ENCODE measurements at places on chromosomes 5 and 9.

- no peak for DNase-seq
Measured at GRCh38 chr5:36703245-36703860, 96.9 kb downstream of the SLC1A3 start.

DNA sequence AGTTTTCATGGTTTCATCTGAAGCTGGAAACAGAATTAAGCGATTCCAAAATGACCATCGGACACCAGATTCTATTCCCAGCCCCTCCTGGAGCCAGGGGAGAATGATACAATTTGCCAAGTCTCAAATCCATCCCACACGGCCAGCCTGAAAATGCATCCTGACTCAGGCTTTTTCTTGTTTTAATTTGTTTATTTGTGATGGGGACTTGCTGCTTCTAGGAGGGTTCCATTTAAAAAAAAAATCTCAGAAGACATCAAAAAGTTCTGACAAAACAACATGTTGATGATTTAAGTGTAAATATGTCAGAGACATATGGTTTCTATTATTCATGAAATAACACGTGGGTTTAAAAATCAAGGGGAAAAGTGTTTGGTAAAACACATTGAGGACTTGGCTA lies 173.2 kb downstream of the GAS1 start:
- DNase-seq: no peak

GRCh38 chr9:123400926-123401503 lies 45.0 kb downstream of the CRB2 start:
- DNase-seq: no peak

GRCh38 chr5:33841891-33842290 lies 49.9 kb downstream of the ADAMTS12 start:
- DNase-seq: no peak

DNA sequence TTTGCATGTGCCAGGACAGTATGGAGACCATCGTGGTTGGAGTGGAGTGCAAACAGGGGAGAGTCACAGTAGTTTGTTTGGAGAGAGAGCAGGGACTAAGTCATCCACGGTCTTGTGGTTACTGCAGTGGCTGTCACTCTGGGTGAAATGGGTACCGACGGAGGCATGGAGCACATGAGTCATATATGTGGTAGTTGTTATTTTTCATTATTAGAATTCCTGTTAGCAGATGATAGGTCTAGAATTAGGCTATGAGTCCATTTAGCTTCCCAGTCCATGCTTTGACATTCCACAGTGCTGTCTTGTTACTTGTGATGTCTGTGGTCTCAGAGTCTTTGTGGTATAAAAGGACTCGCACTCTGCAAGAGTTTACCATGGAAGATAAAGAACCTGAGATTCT lies 303.9 kb downstream of the DMRT2 start:
- no peak for DNase-seq

GRCh38 chr9:136926154-136926704 lies 18.3 kb downstream of the FBXW5 start:
- no peak for DNase-seq

- DNase-seq: no peak
Measured at GRCh38 chr5:62494772-62495171, 82.2 kb downstream of the IPO11 start.

DNA sequence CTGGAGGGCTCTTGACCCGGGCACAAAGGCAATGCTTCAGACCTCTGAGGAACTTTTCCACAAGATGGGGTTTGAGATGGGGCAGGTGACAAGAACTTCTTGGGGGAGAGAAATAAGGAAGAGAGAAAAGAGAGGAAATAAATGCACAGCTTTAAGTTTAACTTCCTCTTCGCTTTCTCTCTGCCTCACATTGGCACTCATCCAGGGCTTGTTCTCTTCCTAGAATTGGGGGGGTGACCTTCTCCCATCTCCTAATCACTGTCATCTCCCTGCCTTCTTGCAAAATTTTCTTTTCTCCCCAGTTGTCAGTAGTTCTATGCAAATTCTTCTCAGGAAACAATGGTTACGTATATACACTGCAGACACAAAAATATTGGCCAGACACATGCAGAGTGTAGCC lies 19.1 kb upstream of the ADCY2 start:
- no peak for DNase-seq

- no peak for DNase-seq
Measured at GRCh38 chr5:151580858-151581257, 10.3 kb downstream of the FAT2 start.

- DNase-seq: no peak
Measured at GRCh38 chr9:82031538-82032280, 43.1 kb downstream of the SPATA31D1 start.

DNA sequence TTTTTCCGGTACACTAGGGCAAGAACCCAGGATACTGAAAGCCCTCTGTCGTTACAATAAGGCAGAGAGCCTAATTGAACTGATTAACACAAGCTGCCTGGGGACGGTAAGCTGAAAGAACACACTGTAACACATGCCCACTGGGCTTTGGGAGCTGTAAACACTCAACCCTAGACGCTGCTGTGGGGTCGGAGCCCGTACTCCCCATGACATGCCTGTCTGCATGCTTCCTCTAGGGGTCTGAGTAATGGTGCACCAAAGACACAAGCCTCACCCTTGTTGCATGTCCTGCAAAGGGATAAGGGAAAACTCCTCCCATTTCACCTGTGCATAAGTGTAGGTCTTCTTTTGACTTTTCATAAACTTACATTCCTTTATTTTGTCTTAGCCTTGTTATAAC lies 194.0 kb downstream of the FBXL7 start:
- no peak for DNase-seq

- no peak for DNase-seq
Measured at GRCh38 chr5:116953251-116953930, 378.8 kb upstream of the SEMA6A start.

- no peak for DNase-seq
Measured at GRCh38 chr9:27929841-27930240, 356.6 kb upstream of the C9orf72 start.

GRCh38 chr9:93234600-93234999 lies 50.7 kb downstream of the WNK2 start:
- no peak for DNase-seq

GRCh38 chr9:87872079-87872624 lies 10.5 kb upstream of the SPATA31E1 start:
- DNase-seq: no peak

- DNase-seq: no peak
Measured at GRCh38 chr5:62977661-62978060, 399.0 kb downstream of the LRRC70 start.

DNA sequence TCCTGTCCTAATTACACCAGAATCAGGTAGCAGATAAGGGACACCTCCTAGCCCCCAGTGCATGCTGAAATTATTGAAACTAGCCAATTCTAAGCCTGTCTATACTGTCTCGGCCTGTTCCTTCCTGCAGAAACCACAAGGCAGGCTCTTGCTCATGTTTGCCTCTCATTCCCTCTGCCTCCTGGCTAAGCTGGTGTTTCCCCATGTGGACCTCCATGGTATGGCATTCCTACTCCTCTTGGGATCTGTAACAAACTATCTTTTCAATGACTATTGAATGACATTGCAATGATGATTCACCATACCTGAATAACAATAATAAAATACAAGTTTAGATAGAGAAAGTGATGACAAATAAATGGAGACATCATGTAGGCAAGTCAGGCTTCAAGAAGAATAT lies 35.6 kb upstream of the ADAMTS16 start:
- no peak for DNase-seq

DNA sequence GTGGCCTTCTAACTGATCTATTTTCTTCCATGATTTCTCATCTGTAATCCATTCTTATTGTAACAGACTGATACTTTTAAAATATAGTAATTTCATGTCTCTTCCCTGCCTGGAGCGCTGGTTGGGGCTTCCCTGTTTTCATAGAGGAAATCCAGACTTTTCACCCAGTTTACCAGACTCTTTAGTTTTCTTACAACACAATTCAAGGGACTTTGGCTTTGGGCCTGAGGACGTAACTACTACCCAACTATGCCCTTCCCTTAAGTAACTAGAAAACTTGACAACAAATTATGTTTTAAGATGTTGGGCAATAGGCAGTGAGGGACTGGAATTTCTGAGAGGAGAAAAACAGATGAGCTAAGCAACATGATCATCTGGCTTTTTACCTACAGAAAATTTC lies 289.6 kb downstream of the FGF10 start:
- DNase-seq: no peak

DNA sequence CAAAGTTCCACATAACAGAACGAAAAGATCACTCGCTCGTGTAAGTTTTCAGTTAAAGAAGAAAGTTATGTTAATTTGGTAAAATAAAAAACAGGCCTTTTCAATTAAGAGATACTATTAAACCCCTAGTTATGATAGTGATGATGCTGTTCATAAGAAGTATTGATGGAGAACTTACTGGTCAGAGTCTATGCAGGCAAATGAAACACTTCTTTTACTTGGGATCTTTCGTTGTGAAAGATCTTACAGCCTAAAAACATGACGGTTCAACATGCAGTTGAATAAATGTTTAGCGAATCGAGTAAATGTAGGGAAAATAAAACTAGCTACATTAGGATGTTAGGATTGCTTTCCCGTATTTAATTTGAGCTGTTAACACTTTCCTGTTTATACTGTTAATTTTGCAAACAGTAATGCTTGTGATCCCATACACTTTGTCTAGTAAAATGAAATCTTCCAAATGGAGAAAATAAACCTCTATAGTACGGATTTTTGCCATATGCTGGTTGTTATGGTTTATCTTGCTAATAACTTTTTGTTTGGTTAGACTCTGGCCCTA lies 2.0 kb downstream of the RHOBTB3 start:
- no peak for DNase-seq

GRCh38 chr9:91458906-91459305 lies 35.3 kb upstream of the NFIL3 start:
- DNase-seq: no peak

DNA sequence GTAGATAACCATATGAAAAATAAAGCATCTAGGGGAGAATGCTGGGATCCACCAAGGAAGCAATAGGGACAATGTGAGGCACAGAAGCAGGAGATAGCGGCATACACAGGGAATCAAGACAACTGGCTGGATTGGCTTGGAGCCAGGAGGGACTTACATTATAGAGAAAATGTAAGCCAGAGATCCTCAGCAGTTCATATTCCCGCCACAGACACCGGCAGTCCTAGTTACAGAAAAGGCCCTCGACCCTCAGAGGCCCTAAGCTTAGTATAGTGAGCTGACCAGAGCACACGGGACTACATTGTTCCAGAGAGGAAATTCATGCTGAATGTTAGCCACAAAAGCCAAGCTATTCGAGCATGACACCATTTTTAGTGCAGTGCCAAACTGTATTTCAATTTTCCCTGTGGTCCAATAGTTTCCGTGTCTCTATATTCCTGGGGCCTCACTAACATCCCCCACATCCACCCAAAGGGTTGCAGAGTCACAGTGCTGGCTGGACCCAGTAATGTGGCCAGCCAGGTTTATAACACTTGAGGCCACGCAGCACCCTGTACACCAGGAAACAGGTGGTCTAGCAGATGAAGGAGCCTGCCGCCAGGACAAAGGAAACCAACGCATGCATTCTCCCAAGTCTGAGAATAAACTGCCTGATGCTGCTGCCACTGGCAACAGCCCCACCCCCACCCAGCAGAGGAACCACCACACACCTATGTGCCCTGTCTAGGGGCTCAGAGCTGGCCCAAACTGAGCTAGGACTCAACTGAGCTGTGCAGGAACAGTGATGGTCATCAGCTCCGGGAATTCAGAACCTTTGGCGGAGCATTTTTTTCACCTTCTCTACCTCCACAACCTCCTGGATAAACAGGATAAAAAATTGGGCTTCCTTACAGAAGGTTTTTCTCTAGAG lies 693.2 kb upstream of the CHD1 start:
- DNase-seq: no peak

- no peak for DNase-seq
Measured at GRCh38 chr9:75133396-75133795, 45.1 kb downstream of the OSTF1 start.

- DNase-seq: no peak
Measured at GRCh38 chr9:127561491-127562278, 50.4 kb upstream of the STXBP1 start.

DNA sequence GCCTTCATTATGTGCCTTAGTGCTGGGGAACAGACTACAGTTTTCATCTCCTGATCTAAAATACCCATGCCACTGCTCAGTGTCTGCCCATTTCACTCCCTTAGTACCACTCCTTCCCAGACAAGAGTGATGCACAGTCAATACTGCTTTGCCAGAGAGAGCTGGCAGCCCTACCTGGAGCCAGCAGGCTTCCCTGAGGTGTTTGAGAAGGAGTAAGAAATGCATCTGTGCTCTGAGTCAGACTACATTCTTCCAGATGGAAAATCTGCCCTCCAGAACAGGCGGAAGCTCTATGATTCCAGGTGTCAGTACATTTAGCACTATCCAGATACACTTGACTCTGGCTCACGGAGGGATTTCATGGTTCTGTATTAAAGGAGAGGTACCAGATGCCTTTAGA lies 209.8 kb downstream of the BRINP1 start:
- DNase-seq: no peak

DNA sequence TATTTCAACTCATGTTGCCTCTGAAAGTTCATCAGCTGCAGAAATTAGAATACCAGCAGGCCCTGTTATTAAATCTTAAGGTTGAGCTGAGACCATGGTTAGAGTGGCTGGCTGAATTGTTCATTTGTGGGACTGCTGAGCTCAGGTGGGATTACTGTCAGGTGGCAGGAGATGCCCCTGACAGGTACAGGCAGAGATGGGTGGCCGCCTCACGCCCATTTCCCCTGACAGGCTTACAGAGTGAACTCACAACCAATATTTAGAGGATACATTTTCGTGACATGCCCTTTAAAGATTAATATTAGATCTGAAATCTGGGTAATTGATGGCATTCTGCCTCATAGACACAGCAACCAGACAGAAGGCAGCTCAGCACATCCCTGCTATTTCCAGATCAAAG lies 136.0 kb downstream of the MVB12B start:
- no peak for DNase-seq

Data from activated naive CD4-positive, alpha-beta T cell treated with anti-CD3 and anti-CD28 coated beads, Interleukin-2, amount 50 U/mL, for 72 hours (primary cell).